ENCODE measurements at places on chromosomes 16 and 17. TPM values are rescaled to one million over a fixed set of nuclear protein-coding genes. Genes with fewer than 3 reads are reported as not detected.
A peak's percentile ranks its signal among the peaks of the same experiment; 100 is the strongest.

DNA sequence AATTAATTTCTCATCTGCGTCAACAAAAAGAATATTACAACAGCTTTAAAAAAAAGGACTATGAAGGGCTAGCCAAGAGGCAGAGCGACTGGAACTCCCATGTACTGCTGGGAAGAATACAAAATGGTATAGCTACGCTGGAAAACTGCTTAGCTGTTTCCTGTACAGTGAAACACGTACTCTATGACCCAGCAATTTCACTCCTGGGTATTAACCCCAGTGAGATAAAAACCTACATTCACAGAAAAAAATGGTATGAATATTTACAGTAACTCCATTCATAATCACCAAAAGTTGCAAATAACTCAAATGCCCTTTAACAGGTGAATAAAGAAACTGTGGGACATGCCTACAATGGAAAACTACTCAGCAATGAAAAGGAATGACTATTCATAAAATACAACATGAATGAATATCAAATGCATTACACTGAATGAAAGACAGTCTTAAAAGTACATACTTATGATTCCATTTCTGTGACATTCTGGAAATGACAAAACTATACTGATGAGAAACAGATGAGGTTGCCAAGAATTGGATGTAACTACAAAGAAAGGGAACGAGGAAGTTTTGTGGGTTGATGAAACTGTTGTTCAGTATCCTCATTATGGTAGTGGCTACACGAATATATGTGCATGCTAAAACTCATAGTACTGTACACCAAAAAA lies 27.6 kb downstream of the CMTM4 start:
- no peak for DNase-seq

DNA sequence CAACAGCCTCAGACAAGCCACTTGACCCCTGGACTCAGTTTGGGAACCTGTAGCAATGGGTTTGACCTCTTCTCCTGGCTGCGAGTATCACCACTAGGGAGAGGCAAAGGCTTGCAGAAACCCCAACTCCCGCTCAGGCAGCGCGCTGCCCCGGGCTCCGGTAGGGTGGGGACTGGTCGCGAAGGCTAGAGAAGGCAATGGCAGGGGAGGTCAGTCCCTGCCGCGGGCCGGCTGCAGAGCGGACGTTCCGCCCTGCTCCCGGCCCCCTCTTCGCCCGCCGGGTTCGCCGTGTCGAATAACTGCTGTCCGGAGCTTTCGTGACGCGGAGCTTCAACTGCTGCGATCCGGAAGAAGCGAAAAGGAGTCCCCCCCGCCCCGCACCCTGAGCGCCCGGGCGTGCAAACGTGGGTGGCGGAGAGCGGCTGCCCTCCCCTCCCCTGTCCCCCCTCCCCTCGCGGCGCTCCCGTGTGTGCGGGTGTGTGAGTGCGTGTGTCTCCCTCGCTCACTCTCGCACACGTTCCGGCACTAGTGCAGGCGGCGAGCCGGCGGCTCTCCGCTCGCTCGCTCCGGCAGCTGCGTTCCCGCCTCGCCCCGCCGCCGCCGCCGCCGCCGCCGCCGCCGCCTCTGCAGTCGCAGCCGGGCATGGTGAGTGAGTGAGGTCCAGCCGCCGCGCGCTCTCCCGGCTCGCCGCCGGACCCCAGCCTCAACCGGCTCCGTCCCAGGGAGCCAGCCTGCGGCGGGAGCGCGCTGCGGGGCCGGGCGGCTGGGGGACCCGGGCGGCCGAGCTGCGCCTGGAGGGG lies 772 bp upstream of the SHISA6 start:
- peak; percentile 57 for DNase-seq

PPY gene
- not detected for total RNA-seq

- DNase-seq, result no peak
Observed at GRCh38 chr17:46020023-46020761, 21.1 kb downstream of the STH start.

RCVRN gene
- not detected for total RNA-seq
